ENCODE measurements at places on chromosomes 6 and 20. TPM values are rescaled to one million over a fixed set of nuclear protein-coding genes. Genes with fewer than 3 reads are reported as not detected.

- DNase-seq = no peak
These were observed 18.5 kb downstream of the PSMG4 start for GRCh38 chr6:3277251-3277650.

DNA sequence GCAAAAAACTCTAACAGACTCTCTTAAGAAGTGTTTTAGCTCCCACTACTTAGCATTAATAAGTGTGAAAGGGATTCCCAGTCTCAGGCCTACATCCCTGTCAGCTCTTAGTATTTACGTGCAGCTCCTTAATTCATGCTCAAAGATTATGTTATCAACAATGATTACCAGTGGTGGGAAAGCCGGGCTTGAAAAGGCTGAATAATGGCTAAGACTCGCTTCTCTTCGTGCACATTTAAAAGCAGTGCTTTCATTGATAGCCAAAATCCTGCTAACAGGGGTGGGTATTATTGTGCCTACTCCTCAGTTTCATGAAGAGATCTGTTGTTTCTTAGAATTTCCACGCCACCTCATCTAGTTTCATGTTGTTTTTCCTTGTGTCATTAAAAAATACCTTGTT is 518.8 kb downstream of the GRIK2 start:
- DNase-seq = no peak

DNA sequence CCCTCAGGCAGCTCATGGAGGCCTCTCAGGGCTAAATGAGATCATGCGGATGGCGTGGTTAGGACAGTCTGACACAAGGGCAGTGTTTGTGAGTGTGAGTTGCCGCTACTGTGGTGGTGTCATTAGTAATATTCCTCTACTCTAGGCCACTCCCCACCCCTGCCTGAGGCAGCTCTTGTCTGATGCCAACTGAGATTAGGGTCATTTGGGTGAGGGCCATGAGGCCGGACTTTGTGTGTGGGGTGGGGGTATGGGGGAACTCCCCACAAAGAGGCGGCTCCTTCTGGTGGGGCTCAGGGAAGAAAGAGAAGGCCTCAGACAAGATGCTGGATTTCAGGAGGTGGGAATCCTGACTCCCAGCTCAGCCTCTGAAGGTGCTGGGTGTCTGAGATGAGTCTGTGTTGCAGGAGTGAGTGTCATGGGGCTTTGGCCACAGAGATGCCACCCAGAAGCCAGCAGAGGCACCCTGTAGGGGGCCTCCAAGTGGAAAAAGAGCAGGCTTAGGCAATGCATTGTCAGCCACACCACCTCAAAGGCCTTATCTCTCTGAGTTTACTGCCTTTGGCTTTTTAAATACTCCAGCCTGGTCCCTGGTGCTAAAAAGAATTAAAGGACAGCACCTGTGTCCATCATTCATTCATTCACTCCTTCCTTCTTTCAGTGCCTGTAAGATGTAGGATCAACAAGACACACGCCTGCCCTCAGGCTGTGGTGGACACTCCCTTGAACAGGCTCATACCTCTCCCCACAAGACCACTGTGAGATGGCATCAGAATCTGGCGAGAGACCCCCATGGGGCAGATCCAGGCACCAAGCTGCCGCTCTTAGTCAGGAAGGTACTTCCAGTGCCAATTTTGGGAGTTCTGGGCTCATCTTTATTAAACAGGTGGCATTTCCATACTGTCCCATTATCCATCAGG is 175.2 kb downstream of the MRPL14 start:
- DNase-seq = no peak

DNA sequence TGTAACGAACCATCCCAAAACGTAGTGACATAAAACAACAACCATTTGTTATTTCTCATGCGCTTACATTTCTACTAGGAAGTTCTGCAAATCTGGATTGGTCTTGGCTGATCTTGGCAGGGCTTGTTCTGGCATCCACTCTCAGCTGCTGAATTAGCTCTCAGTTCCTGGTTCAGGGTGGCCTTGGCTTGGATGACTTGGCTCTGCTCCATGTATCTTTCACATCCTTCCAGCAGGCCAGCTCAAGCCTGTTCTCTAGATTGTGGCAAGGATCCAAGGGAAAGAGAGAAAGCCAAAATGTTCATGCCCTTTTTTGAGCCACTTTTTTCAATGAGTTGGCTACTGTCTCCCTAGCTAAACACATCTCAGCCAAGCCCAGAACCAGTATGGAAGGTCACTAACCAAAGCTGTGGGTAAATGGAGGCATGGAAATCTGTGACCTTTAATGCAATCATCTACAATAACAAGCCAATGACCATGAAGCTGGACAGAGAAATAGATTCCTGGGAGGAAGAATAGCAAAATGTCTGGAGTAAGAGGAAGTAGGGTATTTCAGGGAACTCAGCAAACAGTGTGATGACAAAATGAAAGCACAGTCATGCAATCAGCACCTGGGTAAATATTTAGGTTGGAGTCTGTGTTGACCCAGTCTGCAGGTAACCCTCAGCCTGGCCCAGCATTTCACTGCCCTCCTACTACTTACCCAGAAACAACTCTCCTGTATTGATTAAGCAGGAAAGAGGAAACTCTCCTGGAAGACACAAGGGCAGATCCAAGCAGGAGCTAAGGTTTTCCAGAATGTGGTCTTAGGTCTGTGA is 32.7 kb upstream of the SNAP25 start:
- no peak for DNase-seq

DNA sequence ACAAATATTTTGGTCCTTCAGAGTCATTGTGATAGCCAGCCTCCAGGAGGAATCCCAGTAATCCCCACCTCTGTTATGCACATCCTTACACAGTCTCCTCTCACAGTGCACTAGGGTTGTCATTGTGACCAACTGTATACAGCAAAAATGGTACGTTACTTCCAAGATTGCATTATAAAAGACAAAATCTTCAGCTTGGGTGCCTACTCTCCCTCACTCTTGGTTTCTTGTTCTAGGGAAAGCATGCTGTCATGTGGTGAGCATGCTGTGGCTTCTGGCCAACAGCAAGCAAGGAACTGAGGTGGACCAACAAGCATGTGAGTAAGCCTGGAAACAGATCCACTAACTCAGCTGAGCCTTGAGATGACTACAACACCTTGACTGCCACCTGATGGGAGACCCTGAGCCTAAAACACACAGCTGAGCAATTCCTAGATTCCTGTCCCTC is 130.1 kb upstream of the DST start:
- DNase-seq = no peak

GRCh38 chr6:1657771-1658165 is 48.1 kb downstream of the FOXC1 start:
- DNase-seq = no peak

The PPIL6 gene
- total RNA-seq = 0.95 TPM

The COL11A2 gene
- 127 TPM for total RNA-seq

The MICB gene
- 3.6 TPM for total RNA-seq
